ENCODE measurements at places on chromosomes 7 and 10.

DNA sequence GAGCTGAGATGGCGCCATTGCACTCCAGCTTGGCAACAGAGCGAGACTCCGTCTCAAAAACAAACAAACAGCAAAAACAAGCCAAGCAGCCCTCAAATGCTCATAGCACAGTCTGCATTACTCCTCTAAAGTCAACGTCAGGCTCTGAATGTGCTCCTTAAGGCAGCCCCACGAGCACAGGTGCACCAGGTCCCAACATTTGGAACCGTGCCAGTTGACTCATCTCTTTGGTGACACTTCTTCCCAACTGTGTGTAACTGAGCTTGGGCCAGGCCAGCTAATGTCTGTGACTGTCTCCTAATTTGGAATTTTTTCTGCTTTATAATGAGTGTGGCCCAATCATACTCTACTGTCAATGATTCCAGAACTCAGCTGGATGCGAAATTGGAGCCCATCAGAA lies 66.3 kb upstream of the EFCAB10 start:
- DNase-seq: peak; percentile 37

DNA sequence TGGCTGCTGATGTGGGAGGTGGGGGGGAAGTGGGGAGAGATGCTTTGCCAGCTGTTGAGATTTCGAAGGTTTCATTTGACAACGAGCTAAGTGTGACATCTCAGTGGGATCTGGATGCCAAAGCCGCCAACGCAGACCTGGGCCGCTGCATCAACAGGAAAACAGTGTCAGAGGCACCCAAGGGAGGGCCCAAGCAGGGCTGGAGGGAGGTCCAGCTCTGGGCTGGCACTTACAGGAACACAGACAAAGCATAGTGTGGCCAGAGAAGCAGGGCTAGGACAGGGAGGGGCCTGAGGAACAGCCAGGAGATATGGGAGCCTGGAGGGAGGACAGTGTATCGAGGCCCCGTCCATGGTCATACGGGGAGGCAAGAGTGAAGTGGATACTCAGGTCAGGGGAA lies 73.1 kb downstream of the GTF2IRD1 start:
- DNase-seq: no peak

DNA sequence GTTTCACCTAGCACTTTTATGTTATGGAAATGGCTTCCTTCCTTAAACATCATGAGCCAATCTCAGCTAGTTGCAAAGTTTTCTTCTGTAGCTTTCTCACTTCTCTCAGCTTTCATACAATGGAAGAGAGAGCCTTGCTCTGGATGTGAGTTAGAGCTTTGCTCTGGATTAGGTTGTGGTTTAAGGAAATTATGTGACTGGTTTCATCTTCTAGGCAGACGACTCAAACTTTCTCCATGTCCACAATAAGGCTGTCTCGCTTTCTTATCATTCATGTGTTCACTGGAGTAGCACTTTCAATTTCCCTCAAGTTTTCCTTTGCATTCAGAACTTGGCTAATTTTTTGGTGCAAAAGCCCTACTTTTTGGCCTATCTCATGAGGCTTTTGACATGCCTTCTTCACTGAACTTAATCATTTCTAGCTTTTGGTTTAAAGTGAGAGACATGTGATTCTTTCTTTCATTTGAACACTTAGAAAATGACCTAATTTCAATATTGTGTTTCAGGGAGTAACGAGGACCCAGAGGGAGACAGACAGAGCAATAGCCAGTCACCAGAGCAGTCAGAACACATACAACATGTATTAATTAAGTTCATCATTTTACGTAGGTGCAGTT lies 49.8 kb downstream of the CNOT4 start:
- no peak for DNase-seq

GRCh38 chr10:17616403-17617030 lies 657 bp downstream of the HACD1 start:
- DNase-seq: peak; percentile 0

- no peak for DNase-seq
Observed at GRCh38 chr10:49050366-49050765, 65.0 kb downstream of the VSTM4 start.

DNA sequence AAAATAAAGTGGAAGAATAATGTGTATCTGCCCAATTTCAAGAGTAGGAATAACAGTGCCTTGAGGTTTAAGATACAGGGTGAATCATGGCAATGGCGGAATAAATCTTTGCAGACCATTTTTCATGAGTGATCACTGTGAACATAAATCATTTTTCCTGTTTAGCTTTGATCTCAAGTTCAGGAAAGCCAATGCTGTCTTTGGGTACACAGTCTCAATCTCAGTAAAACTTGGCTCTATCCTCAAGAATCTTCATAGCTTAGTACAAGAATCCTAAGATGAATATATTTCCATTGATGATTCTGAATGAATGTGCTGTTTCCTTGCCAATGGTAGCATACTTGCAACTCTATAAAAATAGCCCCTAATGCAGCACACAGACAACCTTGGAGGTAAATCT lies 6.8 kb downstream of the NAMPT start:
- DNase-seq: no peak

- no peak for DNase-seq
Observed at GRCh38 chr7:54858008-54858692, 99.1 kb upstream of the SEC61G start.

- DNase-seq: no peak
Observed at GRCh38 chr10:16941870-16942269, 124.6 kb upstream of the RSU1 start.

DNA sequence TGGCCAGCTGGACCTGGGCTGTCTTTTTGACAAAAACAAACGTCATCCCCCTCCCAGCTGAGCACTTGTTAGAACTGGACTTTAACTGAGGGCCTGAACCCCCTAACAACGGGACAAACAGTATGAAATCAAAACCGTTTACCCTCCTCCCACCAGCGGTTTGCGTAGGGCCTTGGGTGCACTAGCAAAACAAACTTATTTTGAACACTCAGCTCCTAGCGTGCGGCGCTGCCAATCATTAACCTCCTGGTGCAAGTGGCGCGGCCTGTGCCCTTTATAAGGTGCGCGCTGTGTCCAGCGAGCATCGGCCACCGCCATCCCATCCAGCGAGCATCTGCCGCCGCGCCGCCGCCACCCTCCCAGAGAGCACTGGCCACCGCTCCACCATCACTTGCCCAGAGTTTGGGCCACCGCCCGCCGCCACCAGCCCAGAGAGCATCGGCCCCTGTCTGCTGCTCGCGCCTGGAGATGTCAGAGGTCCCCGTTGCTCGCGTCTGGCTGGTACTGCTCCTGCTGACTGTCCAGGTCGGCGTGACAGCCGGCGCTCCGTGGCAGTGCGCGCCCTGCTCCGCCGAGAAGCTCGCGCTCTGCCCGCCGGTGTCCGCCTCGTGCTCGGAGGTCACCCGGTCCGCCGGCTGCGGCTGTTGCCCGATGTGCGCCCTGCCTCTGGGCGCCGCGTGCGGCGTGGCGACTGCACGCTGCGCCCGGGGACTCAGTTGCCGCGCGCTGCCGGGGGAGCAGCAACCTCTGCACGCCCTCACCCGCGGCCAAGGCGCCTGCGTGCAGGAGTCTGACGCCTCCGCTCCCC lies at the start of gene IGFBP1:
IGFBP1 (plus strand) TSS at position 304 of the 808 bp plus-strand sequence; CDS start at position 469, 165 bp downstream.
- DNase-seq: peak; percentile 29

GRCh38 chr10:34960983-34961382 lies 129.2 kb downstream of the CUL2 start:
- no peak for DNase-seq

DNA sequence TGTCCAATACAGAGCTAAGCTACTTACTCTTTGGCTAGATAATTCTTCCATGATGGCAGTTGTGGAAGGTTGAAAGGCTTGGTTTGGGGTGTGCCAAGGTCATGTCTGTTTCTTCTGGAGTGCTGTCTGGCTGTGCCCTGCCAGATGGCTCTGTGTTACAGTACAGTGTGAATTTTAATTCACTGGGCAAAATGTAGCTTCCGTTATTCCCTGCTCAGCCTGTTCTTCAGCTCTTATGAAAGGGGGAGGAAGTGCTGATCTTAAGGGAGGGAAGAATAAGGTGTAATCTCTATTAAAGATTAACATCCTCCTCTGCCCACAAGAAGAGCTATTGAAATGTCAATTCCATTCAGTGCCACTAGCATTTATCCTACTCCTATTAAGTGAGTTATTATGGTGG lies 52.2 kb downstream of the SND1 start:
- no peak for DNase-seq

GRCh38 chr10:71632200-71632820 lies 87.3 kb downstream of the C10orf105 start:
- no peak for DNase-seq

DNA sequence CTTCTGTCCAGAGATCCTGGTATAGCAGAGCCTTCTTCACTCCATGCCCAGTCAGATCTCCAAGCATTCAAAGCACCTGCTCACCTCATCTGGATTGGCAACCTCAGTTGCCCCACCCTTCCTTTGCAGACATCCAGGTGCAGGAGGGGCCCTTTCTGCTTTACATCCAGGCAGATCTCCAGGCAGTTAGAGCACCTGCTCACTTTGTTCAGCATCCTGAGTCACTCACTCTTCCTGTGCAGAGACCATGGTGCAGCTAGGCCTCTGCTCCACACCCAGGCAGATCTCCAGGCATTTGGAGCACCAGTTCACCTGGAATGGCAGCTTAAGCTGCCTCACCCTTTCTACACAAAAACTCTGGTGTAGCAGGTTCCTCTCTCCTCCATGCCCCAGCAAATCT lies 153.1 kb downstream of the CDK14 start:
- DNase-seq: peak; percentile 63

- DNase-seq: peak; percentile 58
Observed at GRCh38 chr10:75508814-75509306, 77.4 kb downstream of the LRMDA start.

- DNase-seq: no peak
Observed at GRCh38 chr7:112398534-112398933, 51.7 kb upstream of the IFRD1 start.

GRCh38 chr10:33706191-33706590 lies 371.7 kb upstream of the NRP1 start:
- no peak for DNase-seq

DNA sequence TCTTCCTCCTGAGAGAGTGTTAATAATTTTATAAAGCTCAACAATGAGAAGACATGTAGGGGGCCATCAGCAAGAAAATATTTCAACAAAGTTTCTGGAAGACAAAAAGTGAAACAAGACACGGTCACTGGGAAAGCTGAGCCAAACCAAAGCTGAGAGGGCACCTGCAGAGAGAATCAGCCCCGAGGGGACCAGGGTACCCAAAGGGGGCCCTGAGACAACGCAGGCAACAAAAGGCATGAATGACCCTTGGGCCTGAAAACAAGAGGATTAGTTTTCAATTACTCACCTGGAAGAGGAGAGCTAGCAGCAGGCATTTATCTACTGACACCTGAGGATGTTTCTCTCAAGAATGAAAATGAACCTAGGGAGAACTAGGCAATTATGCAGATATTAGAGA lies 461.2 kb upstream of the MGMT start:
- no peak for DNase-seq

GRCh38 chr7:131610007-131610406 lies 53.6 kb upstream of the PODXL start:
- DNase-seq: no peak

- DNase-seq: no peak
Observed at GRCh38 chr10:9038146-9038714, 983.7 kb downstream of the GATA3 start.

GRCh38 chr10:96746503-96746902 lies 26.2 kb upstream of the PIK3AP1 start:
- no peak for DNase-seq

- no peak for DNase-seq
Observed at GRCh38 chr10:118793545-118793944, 38.8 kb upstream of the CACUL1 start.

DNA sequence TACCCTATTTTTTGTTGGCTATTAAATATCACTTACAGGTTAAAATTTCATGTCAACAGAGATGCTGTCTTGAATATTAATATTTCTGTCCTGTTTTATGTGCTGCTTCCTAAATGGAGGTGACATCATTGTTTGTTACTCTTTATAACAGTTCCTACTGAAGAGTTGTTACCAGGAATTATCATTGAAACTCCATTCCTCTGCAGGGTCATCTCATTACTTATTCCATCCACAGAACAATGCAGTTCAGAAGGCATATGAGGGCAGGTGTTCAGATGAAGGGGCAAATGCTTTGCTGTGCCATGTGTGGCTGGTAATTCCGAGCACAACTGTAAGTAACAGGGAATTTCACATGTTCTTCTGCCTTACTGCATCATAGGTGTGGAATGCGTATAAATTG lies 113.4 kb downstream of the ANK3 start:
- DNase-seq: no peak

- DNase-seq: no peak
Observed at GRCh38 chr10:125343118-125343925, 183.0 kb upstream of the CTBP2 start.

GRCh38 chr10:129386415-129387257 lies 80.4 kb upstream of the MGMT start:
- DNase-seq: no peak

GRCh38 chr7:130970196-130970595 lies 236.2 kb upstream of the KLF14 start:
- DNase-seq: no peak

DNA sequence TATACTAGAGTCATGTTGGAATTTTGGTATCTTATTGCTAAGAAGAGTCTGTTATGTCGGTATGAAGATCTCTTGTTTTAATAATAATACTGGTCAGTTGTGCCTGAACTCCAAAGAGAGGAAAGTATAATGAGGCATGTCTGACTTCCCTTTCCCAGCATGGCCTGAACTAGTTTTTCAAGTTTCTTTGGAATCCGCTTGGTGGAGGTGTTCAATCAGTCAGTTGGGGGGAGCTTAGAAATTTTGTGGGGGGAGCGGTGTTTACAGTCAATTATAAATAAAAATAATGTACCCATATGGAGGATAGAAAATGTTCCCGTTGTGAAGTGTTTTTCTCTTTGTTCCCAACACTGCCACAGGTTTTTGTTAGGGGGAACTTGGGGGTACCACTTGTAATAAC lies 1.5 kb upstream of the TRDMT1 start:
- no peak for DNase-seq

DNA sequence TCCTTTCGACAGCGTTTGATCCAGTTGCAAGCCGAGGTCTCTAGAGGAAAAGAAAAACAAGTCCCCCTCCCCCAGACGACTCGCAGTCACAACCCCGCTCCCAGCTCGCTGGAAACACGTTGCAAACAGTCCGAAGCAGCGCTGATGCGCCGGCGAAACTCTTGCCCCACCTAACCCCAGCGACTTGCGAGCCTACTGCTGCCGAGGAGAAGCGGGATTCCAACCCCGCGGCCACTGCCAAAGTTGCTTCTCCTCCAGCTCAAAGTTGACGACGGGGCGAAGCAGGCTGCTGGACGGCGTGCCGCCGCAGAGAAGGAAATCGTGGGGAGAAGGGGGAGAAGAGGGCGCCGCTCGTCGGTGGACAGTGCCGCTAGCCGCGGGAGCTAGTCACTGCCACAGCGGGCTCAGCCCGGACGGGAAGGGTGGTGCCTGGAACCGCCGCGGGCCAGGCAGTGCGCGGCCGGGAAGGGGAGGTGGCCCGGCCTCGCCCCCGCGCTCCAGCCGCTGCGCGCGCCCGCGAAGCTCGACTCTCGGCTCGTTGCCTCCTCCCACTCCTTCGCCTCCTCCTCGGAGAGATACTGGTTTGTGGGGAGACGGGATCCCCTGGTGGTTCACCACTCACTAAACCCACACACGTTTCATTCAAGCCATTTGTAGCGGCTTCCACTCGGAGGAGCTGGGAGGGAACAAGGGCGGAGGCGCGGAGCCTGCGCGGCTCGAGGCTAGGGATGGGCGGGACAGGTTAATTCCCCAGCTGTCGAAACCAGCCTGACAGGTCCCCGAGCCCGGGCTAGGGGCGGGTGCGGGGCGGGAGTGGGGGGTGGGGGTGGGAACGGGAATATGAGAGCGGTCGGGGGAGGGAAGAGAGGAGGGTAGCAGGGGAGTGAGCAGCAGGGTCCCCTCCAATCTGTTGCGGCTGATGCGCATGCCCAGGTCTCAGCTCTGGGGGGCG lies at the start of gene GPR37:
GPR37 (minus strand) TSS at position 392 of the 952 bp plus-strand sequence. CDS start 816 bp downstream, outside the sequence.
- peak; percentile 77 for DNase-seq

- no peak for DNase-seq
Observed at GRCh38 chr7:112940314-112940732, 146.3 kb downstream of the GPR85 start.
